ENCODE measurements at places on chromosomes 12 and 14.

DNA sequence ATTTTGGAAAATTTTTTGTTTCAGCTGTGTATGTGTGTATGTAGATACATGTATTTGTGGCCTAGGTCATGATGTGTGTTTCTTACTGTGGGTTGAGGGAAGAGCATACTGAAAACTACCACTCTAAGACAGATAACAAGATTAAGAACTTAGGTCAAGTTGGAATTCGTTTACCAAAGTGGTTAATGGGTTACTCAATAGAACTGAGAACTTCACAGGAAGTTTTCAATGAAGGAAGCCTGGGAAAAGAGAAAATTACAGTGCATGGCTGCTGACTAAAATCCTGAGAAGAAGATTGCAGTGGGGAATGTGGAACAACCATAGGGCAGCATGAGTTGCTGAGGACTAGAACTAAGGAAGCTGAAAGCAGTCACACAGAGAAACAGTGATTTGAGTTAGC, 21.4 kb upstream of the FOXG1 start:
- DNase-seq, result no peak

DNA sequence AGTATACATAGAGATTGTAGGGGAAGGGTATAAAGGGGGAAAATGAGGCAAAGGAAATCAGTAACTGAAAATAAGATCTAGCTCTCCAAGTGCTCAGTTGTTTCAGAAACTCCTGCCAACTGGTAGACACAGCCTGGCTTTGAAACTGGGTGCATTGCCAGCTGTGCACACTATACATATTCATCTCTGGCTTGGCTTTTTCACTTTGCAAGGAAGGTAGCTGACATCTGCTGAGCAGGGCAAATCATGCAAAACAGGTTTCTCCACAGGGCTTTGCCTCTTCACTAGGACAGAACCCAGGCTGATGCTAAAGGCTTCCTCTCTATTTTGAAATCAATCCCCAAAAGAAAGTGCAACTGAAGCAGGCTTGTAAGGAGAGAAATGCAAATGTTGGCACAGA, 101.5 kb downstream of the HELB start:
- no peak for DNase-seq

DNA sequence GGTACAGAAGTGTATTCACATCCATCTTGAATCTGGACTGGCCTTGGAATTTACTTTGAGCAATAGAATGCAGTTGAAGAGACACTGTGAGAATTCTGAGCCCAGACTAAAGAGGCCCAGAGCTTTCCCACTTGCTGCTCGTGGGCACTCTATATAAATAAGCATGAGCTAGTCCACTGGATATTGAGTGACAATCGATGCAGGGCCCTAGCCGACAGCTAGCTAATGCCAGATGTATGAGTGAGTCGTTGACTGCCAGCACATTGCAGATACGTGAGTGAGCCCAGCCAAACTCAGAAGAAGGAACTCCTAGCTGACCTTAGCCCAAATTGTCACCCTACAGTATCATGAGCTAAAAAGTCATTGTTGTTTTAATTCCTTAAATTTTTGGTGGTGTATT, 24.9 kb downstream of the NAV3 start:
- no peak for DNase-seq

DNA sequence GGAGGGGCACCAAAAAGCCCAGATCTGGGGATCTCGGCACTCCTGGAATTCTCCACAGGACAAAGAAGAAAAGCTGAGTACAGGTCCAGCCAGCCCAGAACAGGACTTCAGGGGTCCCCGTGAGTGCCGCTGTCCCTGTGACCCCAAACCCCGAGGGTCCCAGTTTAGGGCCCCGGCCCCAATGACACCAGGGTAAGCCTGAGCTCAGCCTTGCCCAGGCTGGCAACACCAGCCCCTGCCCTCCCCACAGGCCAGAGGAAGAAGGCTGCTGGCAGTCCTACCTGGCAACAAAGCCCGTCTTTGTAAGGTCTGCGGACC, 1.8 kb downstream of the CDK2AP1 start:
- DNase-seq, result no peak
